NCI-H1092 (cell line): ENCODE measurements at places on chromosomes 6 and 20.

DNA sequence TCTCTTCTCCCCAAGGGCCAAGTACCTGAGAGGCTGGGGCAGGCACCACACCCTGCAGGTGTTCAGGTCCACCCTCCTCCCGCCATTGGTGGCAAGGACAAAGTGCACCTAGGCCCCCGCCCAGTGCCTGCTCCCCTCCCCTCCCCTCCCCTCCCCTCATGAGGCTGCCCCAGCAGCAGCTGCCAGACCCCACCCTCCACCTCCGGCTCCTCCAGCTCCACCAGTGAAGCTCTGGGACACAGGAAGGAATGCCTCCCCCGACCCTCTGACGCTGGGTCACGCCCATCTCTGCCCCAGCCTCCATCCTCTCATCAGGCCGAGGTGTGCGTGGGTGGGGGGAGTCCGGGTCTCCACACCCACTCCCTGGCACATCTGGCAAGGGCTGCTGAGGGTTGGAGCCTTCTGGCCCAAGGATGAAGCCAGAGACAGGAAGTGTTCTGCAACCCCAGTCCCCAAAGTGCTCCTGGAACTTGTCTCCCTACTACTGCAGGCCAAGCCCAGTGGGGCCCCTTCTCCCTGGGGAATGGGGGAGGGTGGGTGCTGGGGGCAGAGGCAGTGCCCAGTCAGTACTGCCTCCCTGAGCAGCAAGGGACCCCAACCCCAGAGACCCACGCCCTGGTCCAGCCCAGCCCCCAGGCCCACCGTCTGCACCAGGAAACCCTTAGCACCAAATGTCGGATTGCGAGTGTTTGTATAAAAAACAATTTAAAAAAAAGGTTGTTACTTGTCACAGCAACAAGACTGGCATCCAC lies 1.6 kb upstream of the UCKL1 start:
- no peak for DNase-seq

GRCh38 chr6:116535109-116535508 lies 10.4 kb downstream of the TRAPPC3L start:
- DNase-seq, result no peak

GRCh38 chr20:63934271-63935068 lies 21.7 kb downstream of the UCKL1 start:
- DNase-seq, result no peak

DNA sequence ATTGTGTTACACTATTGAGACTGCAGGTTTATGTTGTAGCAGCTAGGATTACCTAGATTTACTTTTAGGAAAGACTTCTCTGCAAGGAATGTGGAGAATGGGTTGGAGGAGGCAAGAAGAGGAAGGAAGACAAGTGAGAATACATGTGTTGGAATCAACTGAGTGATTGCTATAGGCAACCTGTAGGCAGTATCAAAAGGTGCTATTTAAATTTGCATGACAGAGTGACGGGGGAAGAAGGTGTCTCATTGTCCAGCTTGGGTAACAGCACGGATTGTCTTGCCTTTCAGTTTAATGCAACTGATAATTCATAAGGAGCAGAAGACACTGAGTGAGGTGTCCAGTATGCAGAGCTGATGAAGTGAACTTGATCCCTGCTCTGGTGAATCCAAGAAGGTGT lies 19.4 kb downstream of the SERPINB9 start:
- DNase-seq, result no peak

- no peak for DNase-seq
Measured at GRCh38 chr6:43819958-43820357, 49.9 kb downstream of the VEGFA start.

GRCh38 chr20:5720696-5721095 lies 29.5 kb upstream of the SHLD1 start:
- DNase-seq, result no peak

- DNase-seq, result no peak
Measured at GRCh38 chr6:43810965-43811732, 41.1 kb downstream of the VEGFA start.

- no peak for DNase-seq
Measured at GRCh38 chr20:19070681-19071445, 141.6 kb upstream of the SLC24A3 start.

- no peak for DNase-seq
Measured at GRCh38 chr6:127288705-127289104, 22.0 kb downstream of the RNF146 start.

- DNase-seq, result no peak
Measured at GRCh38 chr6:131460614-131461000, 112.4 kb upstream of the ARG1 start.

GRCh38 chr6:83257791-83258190 lies 64.6 kb downstream of the RWDD2A start:
- no peak for DNase-seq

- DNase-seq, result peak; percentile 50
Measured at GRCh38 chr6:20691185-20691584, 156.9 kb downstream of the CDKAL1 start.

GRCh38 chr6:160041608-160042007 lies 72.7 kb downstream of the IGF2R start:
- DNase-seq, result peak; percentile 40

GRCh38 chr6:135527960-135528249 lies 30.4 kb upstream of the AHI1 start:
- DNase-seq, result no peak

DNA sequence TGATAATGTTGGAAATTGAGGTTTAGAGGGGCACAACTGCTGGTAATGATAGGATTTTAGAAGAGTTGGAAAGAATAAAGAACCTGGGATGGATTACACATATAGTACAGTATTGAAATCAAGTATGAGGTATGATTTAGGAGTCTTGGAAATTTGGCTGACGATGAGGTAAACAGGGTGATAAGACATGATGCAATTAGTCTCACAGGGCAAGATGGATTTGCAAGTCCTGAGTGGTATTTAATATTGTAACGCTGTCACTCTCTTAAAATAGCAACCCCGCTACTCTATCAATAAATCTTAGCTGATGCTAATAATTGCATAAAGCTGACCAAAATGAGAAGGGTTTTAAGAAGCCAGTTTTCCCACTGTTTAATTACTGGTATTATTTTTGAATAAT lies 70.4 kb downstream of the SYCP2 start:
- no peak for DNase-seq

- no peak for DNase-seq
Measured at GRCh38 chr6:24743944-24744335, 25.0 kb upstream of the C6orf62 start.

DNA sequence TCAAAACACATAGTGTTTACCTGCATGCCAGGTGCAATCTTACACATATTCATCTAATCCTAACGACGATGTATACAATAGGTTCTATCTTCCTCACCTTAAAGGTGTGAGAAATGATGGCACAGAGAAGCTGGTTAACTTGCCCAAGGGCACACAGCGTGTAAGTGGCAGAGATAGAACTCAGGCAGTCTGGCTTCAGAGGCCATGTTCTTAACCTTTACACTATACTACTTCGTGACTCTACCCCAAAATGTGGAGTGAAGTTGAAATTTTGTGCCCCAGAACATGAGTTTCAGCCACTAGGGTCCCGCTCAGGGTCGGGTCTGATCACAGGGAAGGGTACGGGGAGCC lies 584 bp downstream of the VPS52 start:
- no peak for DNase-seq

DNA sequence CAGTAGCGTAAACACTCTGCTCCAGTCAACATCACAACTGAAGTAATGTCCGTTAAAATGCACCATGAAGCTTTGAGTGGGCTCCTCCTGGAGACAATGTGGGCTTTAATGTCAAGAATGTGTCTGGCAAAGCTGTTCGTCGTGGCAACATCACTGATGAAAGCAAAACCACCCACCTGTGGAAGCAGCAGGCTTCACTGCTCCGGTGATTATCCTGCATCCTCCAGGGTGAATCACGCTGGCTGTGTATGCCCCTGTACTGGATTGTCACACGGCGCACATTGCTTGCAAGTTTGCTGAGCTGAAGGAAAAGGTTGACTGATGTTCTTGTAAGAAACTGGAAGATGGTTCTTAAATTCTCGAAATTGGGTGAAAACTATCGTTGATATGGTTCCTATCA lies 128.5 kb downstream of the MOXD1 start:
- no peak for DNase-seq

GRCh38 chr6:24980507-24981385 lies 45.0 kb upstream of the RIPOR2 start:
- no peak for DNase-seq

- DNase-seq, result no peak
Measured at GRCh38 chr6:13190376-13190775, 138.0 kb downstream of the TBC1D7 start.

DNA sequence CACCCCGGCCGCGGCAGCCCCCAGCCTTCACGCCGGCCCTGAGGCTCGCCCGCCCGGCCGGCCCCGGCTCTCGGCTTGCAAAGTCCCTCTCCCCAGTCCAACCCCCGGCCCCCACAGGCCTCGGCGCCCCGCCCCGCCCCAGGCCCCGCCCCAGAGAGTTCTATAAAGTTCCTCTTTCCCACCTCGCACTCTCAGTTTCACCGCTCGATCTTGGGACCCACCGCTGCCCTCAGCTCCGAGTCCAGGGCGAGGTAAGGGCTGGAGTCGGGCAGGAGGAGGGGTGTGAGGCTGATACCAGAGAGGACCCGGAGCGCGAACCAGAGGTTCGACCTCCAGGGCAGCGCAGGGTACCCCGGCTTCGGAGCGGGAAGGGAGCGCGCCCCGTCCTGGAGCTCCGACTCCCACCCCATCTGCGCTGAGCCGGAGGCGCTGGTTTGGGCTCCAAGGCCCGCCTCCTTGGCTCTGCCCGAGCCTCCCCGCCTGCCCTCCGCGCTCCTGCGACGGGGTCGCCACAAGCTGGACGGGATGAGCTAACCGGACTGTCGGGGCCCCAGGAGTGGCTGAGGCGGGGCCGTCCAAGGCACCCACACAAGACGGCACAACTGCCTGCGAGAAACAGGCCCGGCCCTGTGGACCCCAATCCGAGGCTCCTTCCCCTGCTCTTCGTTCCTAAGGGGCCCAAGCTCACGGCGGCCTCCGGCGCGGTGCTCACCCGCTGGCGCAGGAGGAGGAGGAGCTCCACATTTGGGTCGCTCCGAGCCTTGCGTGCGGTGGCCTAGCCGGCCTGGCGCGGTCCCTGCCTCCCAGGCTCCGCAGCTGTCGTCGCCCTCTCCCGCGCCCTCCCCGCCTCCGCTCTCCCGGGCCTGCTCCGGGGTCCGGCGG lies at the start of gene IRF4:
TSS of gene IRF4 (plus strand) at position 194 of the 882 bp plus-strand sequence. CDS start 1,401 bp downstream, outside the sequence.
- DNase-seq, result no peak

DNA sequence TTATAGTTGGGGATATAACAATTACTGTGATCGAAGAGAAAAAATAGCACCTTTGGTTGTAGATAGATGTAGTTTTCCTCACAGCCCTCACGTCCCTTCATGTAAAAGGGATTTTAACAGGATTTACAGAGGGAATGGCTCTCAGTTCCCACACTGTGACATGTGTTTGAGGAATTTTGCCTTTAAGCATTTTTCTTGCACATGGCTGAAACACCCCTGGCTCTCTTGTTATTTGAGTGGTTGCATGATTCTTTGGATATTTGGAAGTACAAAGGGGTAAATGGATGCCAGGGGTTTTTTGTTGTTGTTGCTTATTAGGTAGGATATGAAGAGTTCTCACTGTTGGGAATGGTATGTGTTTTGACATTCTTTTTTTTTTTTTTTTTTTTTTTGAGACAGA lies 48.2 kb downstream of the JAG1 start:
- no peak for DNase-seq
